ENCODE measurements at places on chromosomes 13 and 19.

GRCh38 chr19:38395381-38396114 is 7.1 kb downstream of the SPRED3 start:
- no peak for DNase-seq

- DNase-seq = no peak
Measured at GRCh38 chr13:60969656-60970055, 446.0 kb downstream of the PCDH20 start.

DNA sequence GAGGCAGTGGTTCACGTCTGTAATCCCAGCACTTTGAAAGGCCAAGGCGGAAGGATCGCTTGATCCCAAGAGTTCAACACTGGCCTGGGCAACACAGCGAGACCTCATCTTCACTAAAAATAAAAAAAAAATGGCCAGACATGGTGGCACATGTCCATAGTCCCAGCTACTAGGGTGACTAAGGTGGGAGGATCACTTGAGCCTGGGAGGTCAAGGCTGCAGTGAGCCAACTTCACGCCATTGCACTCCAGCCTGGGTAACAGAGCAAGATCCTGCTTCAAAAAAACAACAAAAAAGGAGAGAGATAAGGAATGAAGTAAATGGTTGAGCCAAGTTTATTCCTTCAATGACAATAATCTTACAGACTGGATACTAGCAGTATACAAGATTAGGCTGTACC is 21.3 kb downstream of the TBC1D4 start:
- DNase-seq = no peak

GRCh38 chr13:19633479-19634255 is at the start of gene MPHOSPH8:
Gene MPHOSPH8, plus strand, starts transcription at chr13:19633659. Its CDS starts 90 bp downstream, at chr13:19633749.
- DNase-seq = peak; percentile 96

GRCh38 chr19:55147545-55148251 is 1.3 kb downstream of the TNNT1 start:
- no peak for DNase-seq

DNA sequence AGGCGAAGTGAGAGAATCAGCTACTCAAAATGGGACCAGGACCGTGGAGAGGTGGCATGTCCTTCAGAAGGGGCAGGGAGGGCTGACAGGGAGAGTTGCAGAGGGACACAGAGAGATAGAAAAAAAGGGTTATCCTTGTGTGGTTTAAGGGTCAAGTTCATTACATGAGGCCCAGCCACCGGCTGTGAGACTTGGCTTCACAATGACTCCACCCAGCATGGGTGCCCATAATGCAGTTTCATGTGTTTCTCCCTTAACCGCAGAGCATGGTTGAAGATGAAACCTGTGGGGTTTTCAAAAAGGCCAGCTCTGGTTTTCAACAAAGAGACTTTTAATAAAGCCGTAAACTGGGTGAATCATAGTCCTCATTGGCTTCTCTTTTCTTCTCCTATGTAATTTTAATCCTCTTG is 164.6 kb downstream of the KLF5 start:
- DNase-seq = no peak

- peak; percentile 56 for DNase-seq
Measured at GRCh38 chr19:19105365-19106055, 32.8 kb downstream of the TMEM161A start.

GRCh38 chr13:77300176-77301037 is 26.5 kb downstream of the MYCBP2 start:
- DNase-seq = peak; percentile 91

DNA sequence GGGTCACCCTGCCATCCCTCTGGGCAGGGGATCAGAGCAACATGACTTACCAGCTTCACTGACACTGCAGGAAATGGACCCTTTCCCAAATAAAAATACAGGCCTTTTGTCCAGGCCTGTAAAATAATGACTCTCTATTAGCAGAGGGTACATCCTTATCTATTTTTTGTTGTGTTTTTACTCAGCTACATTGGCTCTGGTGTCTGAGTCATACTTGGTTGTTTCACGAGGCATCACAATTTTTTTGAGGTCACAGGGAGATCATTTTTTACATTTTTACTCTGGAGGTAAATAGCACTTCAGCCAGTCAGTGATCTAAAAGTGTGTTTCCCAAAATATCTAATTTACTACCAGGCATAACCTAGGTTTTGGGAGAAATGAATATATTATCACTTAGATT is 6.9 kb upstream of the HTR2A start:
- DNase-seq = peak; percentile 28

DNA sequence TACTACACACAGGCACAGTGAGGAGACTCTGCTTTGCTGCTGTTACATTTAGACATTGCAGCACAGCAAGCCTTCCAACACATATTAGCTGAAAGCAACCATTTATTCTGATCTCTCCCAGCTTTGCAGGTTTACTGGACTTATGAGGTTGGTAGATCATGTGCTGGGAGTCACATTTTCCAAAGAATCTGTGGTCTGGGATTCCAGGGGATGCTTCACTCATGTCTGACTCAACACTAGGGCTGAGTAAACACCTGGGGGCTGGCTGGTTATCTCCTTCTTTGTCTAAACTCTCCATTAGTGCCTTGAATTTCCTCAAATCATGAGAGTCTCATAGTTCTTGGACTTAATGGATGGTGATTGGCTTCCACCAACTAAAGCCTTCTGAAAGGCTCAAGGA is 5.4 kb upstream of the LGALS13 start:
- no peak for DNase-seq

- no peak for DNase-seq
Measured at GRCh38 chr13:24264976-24265375, 44.4 kb upstream of the C1QTNF9 start.

DNA sequence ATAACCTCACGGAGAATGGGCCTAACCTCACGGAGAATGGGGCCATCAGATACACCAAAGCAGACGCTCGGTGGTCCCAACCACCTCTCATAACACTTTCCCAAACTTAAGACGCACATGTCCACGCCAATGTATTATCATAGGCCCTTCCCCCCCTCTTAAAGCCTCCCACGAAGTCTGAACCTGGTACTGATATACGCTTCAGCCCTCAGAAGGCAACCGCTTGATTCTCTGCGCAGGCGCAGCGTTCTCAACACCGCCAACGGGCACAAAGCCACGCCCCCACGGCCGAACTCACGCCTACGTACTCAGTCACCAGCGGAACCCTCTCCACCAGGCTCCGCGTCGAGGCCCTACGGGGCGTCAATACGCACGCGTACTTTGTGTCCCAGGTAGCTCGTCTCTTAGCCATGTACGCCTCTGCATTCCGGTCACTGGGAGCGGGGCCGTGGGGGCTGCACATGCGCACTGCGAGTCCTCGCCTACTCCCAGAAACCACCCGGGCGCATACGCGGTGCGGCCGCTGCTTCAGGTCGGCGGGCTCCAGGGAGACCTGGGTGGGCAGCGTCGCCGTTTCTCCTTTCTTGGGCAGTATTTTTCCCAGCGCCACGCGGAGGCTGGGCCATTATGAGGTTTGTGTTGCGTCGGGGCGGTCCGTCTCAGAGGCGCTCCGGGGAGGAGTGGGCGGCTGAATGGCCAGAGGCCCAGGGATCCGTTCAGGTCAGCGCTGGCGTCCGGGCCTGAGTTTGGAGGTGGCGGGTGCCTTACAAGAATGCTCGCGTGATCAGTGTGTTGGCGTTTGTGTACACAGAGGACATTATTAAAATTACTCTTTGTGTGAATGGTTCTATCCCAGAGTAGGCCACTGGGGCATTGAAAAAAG is 25.3 kb downstream of the ZNF582 start:
- DNase-seq = peak; percentile 98

DNA sequence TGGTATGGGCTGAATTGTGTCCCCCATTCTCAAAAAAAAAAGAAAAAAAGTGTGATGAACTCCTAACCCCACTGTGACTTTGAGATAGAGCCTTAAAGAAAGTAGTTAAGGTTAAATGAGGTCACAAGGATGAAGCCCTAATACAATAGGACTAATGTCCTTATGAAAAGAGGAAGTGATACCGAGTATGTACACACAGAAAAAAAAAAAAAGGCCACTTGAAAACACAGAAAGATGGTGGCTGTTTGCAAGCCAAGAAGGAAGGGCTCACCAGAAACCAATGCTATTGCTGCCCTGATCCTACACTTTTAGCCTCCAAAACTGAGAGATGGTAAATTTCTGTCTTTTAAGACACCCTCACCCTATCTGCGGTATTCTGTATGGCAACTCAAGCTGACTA is 955.6 kb downstream of the PCDH17 start:
- DNase-seq = no peak

DNA sequence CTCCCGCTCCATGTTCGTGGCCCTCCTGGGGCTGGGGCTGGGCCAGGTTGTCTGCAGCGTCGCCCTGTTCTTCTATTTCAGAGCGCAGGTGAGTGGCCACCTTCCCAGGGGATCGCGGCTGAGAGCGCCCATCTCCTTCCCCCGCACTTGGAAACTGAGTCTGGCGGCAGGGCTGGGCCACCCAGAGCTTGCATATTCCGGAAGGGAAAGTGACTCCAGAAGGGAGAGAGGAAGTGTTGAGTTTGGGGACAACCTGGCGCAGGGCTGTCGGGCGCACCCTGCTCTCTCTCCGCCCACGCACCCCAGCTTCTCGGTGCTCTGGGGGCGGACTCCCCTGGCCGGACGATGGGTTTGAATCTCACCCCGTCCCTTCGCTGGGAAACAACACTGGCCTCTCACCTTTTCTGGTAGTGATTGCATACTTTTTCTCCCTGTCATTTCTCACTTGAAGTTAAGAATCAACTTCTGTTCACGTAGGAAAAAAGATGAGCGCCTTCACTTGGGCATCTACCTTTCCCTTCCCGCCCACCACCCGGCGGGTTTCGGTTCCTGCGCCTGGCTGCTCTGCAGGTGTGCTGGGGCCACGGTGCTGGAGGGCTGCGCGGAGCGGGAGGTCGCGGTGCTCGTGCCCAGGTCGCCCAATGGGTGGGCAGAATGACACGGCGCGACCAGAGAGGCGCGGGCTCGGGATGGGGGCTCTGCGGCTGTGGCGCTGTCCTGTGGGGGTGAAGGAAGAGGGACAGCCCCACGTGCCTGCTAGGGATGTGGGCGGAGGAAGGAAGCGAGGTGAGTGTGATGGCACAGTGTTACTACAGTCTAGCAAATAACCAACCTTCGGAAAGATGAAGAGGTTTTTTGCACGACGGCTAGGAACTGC is 721 bp downstream of the TNFSF11 start:
- DNase-seq = no peak

DNA sequence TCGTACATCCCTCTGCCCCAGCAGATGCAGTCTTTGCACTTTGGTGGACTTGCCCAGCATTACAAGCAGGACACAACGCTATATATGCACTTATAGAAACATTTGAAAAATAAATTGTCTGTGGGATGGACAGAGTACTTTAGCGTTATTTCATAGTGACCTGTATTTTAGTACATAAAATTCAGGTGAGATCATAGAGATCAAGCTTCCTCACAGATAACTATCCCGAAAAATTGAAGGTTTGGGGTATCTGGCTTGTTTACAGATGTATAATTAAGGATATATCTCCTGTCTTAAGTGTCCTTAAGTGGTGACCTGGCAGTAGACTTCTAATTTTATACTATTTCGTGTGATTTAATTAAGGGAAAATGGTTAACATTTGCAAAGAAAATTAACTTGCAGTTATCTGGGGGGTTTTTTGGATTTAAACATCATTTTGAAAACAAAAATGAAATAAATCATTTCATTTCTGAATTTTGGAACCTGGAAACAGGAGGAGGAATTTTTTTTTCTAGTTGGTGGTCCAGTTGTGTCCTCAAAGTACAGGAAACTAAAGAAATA is 977 bp upstream of the MAB21L1 start:
- no peak for DNase-seq

DNA sequence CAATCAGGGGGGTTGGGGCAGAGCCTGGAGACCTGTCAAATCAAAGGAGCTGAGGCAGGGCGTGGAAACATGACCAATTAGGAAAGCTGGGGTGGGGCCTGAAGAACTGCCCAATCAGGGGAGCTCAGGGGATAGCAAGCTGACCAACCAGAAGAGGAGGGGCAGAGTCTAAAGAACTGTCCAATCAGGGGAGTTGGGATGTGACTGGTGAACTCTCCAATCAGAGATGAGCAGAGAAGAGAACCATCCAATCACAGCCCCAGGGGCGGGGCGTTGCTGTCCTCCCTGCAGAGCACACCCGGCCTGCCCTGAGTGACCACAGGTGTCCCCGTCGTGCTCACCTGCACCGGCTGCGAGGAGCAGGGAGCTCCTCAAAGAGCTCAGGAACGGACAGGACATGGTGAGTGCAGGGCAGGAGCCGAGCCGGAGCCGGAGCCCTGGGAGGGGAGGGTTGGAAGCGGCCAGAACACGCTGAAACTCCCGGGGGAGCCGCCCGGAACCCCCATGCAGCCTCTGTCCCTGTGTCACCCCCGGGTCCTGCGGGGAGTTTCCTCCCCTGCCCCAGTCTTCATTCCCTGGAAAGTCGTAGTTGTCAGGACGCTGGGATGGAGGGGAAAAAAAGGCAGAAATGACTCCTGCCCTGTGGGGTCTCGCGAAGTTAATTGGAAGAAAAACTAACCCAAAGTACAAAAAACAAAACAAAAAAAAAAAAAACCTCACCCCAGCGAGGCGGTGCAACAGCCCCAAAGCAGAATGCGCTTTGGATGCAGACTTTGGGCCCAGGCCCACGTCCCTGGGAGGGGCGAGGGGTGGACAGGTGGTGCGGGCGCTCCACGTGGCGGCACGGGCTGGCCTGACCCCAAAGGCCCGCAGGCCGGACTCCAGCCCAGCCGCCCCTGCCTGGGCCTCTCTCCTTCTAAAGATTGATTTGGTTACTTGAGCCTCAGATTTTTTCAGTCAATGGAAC is at the start of gene ZNF556:
Gene ZNF556, plus strand, starts transcription at position 311 of the 967 bp plus-strand sequence. Its CDS starts 87 bp downstream, at position 398.
- no peak for DNase-seq

DNA sequence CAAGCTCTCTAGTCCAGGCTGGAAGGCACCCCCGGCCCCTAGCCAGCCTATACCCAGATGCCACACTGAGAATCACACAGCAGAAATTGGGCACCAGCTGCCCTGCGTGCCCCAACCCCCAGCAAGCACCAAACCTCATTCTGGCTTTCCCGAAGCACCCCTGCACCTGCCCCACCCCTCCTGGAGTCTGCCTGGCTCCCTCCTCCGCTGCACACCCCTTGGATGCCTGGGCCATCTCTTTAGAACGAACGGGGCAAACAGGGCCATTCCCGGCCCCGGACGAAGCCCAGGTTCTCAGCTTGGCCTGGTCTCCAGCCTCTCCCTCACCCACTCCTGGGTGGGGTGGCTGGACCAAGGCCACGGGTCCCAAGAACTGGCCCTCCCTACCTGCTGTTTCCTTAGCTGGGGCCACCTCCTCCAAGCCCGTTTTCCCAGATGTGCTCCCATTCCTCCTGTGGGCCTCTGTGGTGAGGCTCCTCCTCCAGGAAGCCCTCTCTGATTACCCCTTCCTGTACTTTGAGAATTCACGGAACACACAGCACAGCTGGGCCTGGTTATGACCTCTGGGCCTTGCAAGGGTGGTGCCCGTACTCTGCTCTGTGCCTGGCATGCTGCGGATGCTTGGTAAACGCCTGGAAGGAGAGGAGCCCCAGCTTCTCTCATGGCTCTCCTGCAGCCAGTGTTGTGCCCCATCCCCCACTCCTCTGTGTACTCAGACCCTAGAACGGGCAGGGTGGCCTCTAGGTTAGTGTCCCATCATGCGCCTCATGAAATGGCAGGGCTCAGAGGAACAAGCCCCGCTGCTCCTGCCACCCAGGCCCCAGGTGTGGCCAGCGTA is 21.4 kb downstream of the CEBPG start:
- no peak for DNase-seq

Measured in iris pigment epithelial cell (primary cell).